Activated CD4-positive, alpha-beta T cell treated with anti-CD3 and anti-CD28 coated beads, Interleukin-10, Interleukin-2, amounts not matched to agents 100 ng/mL and 50 ng/mL, durations not matched to agents 16 hours and 8 hours (primary cell): ENCODE measurements at places on chromosomes 2 and 18.
A peak's percentile ranks its signal among the peaks of the same experiment; 100 is the strongest.

GRCh38 chr2:67514515-67514914, 117.4 kb downstream of the ETAA1 start:
- DNase-seq = no peak

GRCh38 chr2:231523451-231524285, 6.6 kb downstream of the NMUR1 start:
- peak; percentile 15 for DNase-seq

GRCh38 chr2:57981083-57981768, 65.4 kb upstream of the VRK2 start:
- no peak for DNase-seq

DNA sequence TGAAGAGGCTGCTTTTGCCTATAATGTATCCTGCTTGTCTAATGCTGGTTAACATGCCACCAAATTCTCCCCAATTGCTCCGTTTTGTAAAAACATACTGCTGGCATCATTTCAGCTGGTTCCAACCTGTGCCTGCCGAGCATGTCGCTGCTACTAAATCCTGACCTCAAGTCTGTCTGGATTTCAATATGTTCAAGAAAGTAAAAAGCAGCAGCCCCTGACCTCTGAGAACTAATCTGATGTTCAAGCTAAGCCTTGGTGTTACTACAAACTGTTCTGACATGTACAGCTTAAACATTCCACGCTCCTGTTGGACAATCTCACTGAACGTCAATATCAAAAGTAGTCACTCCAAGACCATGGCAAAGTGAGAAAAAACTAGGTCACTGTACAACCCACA, 46.3 kb downstream of the SFT2D3 start:
- DNase-seq = no peak

DNA sequence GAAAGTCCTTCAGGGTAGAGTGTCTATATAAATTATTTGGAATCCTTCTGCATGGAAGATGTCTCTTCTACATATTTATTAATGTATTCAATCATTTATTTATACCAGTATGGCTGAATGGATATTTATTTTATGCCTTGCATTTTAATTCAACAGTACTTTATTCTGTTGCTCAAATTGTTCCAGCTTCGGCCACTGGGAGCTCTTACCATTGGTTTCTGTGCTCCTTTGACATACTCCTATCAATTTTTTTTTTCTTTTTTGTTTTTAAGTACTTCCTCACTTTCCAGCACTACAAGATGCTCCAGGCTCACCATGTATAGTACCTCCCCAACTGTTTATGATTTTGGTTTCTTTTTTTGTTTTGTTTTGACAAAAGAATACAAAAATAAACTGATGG, 39.4 kb upstream of the WIPF1 start:
- DNase-seq = no peak

GRCh38 chr2:160394153-160394552, 99.5 kb downstream of the RBMS1 start:
- DNase-seq = peak; percentile 84

DNA sequence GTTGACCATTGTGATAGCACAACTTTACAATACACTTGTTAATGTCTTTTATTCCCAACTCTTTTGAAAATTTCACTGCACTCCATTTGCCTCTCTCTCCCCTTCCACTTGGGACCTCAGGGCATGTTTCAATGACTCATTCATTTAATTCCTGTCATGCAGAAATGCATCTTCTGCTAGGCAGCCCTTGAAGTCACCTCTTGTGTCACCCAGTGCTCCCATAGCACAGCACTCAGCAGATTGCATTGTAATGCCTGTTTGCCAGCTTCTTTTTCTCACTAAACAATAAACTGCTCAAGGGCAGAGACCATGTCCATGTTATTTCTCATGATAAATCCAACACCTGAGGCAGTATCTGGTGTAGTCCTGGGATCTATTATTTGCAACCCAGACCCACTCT, 85.9 kb upstream of the ACSL3 start:
- no peak for DNase-seq

DNA sequence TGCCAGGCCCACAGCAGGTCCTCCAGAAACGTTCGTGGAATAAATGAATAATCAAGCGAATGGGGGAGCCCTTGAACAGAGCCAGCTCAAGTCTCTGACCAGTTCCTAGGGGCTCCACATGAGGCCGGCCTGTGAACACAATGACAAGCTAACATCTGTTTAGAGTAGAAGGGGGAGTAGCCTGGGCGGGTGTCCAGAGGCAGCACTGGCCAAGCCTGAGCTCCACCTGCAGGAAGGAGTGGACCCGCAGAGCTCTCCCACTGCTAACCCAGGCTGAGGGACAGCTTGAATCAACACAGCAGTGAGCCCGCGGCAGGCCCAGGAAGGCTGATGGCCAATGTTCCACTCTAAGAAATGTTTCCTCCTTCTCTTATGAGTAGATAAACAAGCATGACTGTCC, 234.8 kb upstream of the RAB6C start:
- no peak for DNase-seq

DNA sequence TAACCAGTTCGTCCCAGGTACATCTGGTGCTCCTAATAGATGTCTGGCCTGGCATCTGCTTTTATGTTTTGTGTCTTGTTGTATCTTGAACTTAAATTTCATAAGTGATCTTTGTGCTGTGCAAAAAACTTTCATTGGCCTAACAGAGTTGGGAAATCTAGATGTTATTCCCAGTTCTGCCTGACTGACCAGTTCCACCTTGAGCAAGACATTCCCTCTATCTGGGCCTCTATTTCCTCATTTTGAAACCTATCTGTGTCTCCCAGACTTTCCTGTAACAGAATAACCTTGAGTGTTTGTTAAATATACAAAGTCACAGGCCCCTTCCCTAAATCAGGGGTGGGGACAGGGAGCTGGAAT, 90.5 kb upstream of the MSH2 start:
- DNase-seq = no peak

DNA sequence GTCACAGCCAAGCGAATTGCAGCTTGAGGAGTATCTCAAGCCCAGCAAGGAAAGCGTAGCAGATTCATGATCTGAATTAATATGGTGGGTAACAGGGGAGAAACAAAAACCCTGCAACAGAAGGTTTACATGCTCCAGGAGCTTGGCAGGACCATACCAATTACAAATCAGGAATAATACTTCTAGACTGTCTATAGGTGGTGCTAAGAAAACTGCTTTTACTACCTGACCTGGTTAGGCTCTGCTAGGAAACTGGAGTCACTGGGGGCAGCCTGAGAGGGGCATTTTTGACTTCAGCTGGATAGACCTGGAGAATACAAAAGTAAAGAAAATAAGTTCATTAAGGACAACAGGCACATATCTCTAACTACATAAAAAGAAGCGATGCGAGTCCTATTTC, 24.6 kb upstream of the SPOPL start:
- DNase-seq = no peak

- DNase-seq = no peak
These were observed 179.4 kb downstream of the INHBB start for GRCh38 chr2:120525056-120526046.

- DNase-seq = peak; percentile 67
These were observed 27.2 kb upstream of the CYTIP start for GRCh38 chr2:157471078-157471477.

DNA sequence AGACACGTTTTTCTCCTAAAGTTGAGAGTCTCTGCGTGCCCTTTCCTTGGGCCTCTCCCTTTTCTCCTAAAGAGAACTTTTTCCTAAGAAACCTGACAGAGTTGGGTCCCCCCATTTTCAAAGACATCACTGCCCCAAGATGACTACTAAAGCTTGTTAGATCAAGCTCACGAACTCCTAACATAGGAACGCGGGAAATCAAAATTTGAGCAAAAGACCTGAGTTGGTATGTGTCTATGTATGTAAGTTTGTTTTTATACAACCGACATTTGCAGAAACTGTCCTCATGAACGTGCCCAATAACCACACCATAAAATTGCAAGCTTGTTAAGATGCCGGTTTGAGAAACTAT, 1.4 kb downstream of the HOXD13 start:
- DNase-seq = no peak

DNA sequence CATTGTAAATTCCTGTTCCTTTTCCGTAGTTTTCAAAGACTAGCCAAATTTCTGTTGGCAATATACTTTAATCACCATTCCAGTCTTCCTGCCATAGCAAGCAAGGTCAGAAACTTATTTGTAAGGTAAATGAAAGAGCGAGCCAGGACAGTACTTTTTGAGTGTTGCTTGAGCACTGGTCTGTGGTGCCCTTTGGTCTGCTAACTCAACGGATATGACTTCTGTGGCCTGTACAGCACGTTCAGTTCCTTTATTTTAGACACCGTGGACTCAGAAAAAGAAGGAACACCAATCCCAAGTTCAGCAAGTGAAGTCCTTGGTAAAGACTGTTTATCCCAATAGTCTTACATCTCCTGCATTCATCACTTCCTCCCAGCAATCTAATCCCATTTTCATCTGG, 166.3 kb downstream of the MYO1B start:
- no peak for DNase-seq

DNA sequence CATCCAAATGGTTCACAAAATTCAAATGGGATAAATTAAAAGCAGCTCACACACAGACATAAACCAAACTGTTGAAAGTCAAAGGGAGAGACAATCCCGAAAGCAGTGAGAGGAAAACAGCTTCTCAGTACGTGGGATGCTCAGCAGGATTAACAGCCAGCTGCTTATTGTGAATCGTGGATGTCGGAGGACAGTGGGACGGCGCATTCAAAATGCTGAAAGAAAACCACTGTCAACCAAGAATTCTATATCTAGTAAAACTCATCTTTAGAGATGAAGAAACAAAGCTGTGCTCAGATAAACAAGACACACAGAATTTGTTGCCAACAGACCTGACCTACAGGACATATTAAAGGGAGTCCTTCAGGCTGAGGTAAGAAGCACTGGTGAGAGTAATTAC, 102.9 kb downstream of the NFATC1 start:
- DNase-seq = no peak

DNA sequence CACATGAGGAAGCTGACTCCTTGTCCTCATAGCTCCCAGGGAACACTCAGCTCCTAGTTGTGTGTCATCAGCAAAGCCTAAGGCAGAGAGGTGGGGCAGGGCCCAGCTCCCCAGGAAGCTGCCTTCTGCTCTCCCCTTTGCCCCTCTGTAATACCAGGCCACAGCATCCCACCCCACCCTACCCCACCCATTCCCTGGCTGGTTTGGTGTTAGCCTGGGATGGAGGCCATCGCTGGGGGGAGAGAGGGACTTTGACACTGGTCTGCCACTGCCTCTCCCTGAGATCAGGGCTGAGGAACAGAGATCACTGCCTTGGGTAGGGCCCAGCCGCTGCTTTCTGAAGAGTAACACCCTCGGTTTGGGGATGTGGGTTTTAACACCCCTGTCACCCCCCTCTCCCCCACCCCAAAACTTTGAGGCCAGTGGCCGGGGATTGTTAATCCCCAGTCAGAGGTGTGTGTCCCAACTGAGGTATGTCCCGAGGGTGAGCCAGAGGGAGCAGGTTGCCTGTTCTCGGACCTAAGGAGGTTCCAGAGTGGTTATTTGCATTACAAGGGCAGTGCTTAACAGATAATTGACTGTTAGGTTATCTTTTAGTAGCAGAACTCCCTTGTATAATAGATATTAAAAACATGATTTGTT, 41.4 kb downstream of the TET3 start:
- no peak for DNase-seq

GRCh38 chr2:27095745-27096651, 9.4 kb downstream of the KHK start:
- DNase-seq = peak; percentile 66

GRCh38 chr2:117771969-117772630, 42.4 kb upstream of the DDX18 start:
- DNase-seq = no peak

- no peak for DNase-seq
These were observed 83.9 kb downstream of the WDSUB1 start for GRCh38 chr2:159202568-159203071.

GRCh38 chr2:240602266-240603050, 15.9 kb downstream of the CAPN10 start:
- no peak for DNase-seq

DNA sequence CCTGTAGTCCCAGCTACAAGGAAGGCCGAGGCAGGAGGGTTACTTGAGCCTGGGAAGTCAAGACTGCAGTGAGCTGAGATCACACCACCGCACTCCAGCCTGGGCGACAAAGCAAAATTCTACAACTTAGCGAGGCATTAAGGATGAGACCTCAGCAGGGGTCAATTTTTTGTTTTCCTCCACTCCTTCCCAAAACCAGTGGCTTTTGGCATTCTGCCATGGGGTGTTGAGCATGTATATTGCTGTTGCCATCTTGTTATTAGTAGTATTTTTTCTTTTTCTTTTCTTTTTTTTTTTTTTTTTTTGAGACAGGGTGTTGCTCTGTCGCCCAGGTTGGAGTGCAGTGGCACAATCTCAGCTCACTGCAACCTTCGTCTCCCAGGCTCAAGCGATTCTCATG, 8.9 kb upstream of the GIGYF2 start:
- no peak for DNase-seq

DNA sequence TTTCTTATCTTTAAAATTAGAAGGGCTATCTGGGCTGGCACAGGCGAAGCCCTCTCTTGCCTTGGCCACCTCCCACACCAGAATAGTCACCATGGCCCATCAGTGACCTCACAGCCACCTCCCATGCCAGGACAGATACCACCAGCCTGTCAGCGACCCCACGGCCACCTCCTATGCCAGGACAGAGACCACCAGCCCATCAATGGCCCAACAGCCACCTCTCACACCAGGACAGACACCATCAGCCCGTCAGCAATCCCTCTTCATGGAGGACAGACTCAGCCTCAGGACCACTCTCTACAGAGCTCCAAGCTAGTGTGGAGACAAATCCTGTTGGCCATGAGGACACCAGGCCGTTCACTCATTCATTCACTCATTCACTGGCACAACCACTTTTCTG, 74.6 kb downstream of the ASB1 start:
- DNase-seq = no peak

DNA sequence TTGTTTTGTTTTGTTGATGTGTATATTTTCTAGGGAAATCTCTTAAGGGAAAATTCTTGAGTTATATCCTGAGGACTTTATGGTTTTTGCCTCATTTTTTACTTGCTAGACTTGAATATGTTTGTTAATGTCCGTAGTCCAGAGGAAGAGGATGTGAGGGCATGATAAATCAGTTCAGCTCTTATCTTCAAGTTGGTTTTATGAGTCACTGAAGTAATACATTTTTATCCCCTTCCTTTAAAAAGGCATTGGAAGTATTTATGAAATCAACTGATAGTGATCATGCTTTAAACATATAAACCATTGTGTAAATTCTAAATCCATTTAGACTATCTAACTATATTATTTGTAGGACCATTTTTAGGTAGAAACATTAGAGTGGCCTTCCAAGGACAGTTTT, 43.9 kb upstream of the CYBRD1 start:
- DNase-seq = no peak

GRCh38 chr18:43539862-43540261, 262.6 kb upstream of the SYT4 start:
- no peak for DNase-seq
